ENCODE measurements at places on chromosomes 2 and 18.

GRCh38 chr2:134836986-134837385 lies 1.4 kb upstream of the ACMSD start:
- no peak for DNase-seq

GRCh38 chr2:120831891-120832290 lies 96.2 kb downstream of the GLI2 start:
- DNase-seq: no peak

DNA sequence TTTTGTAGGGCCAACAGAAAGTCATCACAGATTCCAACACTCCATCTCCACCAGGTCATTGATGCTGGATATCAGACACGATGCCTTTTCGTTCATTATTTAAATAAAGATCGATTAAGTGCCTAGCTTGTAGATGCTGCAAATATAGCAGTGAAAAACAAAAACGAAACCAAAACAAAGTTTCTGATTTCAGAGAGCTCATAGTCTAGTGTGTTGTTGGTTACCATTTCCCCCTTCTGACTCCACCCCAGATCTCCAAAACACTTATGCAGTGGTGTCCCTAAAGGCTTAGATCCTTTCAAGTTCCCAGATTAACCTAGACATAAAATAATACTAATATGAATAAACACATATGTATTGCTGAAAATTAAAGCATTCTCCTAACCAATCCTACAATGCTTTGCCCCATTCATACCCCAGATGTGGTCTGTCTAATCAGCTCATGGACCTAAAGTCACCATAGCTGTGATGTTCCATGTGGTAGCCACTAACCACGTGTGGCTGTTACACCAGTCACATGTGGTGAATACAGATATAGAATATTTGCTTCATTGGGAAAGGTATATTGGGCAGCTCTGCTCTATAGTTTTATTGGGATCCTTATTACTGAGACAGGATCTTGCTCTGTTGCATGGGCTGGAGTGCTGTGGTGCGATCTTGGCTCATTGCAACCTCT lies 787.2 kb downstream of the TDRD15 start:
- no peak for DNase-seq

- no peak for DNase-seq
These were observed 195.8 kb upstream of the SPRED2 start for GRCh38 chr2:65628156-65628555.

GRCh38 chr2:230924470-230925341 lies at the start of gene GPR55:
TSS of gene GPR55 (minus strand) at chr2:230925242. CDS start at chr2:230910962, 14,280 bp downstream.
- no peak for DNase-seq

DNA sequence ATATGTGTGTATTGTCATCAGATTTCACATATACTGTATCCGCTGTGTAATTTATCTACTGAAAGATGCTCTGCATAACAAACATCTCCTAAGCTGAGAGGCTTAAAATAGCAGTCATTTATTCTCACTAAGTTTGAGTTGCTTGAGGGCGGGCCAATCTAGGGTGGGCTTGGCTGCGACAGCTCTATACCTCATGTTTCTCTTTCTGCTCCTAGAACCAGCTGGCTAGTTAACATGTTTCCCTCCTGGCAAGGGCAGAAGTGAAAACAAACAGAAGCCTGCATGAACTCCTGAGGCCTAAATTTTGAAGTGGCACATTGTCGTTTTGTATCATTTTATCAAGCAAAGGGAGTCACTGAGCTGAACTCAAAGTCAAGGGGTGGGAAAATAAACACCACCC lies 585.0 kb upstream of the VRK2 start:
- no peak for DNase-seq

DNA sequence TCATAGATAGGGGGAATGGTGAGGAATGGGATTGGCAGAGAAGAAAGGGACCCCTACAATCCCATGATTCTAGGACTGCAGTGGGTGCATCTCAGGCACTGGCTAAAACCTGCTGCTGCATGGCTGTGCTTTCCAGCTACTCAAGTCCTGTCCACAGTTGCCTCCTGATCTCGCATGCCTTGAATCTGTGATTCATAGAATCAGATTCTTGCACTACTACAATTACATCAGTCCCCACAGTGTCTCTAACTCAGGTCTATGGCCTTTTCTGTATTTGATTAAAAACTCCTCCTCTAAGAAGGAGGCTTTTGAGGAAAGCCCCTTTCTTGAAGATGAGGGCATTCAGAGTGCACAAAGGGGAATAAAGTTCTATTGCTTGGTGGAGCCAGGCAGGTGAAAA lies 117.4 kb downstream of the LRATD1 start:
- no peak for DNase-seq

DNA sequence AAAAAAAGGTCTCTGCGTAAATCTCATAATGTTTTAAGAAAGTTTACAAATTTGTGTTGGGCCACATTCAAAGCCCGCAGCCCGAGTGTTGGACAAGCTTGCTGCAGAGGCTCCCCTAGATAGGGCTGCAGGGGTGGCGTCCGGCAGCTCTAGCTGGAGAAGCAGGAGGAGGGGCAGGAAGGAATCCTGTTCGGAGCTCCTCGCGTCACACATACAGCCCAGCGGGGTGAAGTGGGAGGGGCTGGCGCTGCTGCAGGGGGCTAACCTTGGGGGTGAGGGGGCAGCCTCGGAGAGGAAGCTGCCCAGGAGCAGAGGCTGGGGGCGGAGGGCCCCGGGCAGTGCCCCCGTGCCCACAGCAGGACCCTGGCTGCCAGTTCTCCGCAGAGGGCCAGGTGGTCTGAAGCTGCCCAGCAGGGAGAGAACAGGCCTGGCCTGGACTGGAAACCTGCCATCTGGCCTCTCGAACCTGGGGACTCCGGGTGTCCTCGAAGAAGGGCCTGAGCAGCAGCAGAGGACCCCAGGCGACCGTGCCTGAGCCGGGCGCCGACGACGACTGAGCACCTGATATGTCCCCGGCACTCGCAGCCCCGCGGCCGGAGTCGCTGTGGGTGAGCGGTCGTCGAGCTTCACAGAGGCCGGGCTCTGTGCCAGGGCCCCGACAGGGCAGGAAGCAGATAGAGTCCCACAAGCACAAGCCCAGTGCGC lies 2.6 kb upstream of the GPR35 start:
- DNase-seq: peak; percentile 72

DNA sequence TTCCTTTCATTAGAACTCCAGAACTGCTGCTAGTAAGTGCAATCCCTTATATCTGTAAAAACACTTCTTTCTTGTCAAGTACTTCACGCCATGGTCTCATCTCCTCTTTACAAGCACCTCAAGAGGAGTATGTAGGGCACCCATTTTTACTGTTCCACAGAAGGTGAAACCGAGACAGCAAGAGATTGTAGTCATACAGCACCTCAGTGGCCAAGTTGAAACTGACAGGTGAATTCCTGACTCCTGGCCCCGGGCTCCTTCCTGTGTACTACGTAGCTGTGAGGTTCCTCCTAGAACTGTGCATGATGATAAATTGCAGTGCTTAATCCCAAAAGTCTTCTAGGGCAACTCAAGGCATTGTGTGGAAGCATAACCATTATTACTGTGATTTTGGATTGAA lies 131.5 kb upstream of the MEIS1 start:
- no peak for DNase-seq

- DNase-seq: no peak
These were observed 42.4 kb upstream of the DDX18 start for GRCh38 chr2:117771969-117772630.

- DNase-seq: no peak
These were observed 103.4 kb upstream of the TFCP2L1 start for GRCh38 chr2:121388371-121388770.

DNA sequence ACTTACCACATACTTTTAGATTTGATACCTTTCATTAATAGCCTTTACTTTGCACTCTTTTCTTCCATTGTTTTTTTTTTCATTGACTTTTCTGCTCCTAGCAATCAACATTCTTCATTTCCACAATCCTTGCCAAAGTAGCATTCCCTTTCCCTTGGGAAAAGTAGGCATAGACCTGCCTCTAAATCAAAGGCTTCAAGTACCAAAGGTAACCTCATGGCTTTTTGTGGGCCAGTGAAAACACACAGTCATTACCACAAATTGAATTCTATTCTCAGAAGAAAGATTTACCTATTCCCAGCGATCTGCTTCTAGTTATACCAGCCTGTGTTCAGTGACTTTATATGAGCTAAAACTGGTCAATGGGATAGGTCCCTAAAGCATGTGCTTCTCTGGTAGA lies 109.2 kb downstream of the SOCS6 start:
- DNase-seq: no peak

- DNase-seq: no peak
These were observed 45.9 kb downstream of the RPIA start for GRCh38 chr2:88737385-88737784.

DNA sequence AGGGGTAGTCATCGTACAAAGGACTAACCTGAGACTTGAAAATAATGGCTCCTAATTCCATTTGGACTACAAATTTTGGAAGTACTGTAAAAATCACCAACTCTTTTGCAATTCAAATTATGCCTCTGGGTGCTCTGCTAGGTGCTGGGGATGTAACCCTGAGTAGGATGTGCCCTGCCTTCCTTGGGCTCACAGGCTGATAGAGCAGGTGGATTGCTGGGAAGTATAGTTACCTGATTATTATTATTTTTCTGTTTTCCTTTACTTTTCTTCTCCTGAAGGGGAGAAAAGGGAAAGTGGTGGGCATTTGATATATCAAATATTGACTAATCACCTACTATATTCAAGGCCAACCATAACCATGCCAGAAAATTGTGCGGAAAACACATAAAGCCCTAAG lies 119.3 kb upstream of the RIOK3 start:
- no peak for DNase-seq

GRCh38 chr2:65974067-65974723 lies 460.7 kb upstream of the MEIS1 start:
- peak; percentile 4 for DNase-seq

- DNase-seq: no peak
These were observed 247.7 kb upstream of the RBMS1 start for GRCh38 chr2:160741271-160741670.

GRCh38 chr18:10588975-10589374 lies 63.1 kb downstream of the NAPG start:
- no peak for DNase-seq

DNA sequence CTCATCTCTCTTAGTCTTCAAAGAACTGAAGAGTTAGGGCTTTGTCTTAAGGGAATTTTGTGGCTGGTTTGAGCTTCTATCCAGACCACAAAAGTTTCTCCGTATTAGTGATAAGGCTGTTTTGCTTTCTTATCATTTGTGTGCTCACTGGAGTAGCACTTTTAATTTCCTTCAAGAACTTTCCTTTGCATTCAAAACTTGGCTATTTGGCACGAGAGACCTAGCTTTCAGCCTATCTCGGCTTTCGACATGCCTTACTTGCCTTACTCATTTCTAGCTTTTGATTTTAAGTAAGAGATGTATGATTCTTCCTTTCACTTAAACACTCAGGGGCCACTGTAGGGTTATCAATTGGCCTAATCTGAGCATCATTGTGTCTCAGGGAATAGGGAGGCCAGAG lies 29.9 kb downstream of the HDHD2 start:
- DNase-seq: no peak
